Body of pancreas (tissue), 4 donors: ENCODE measurements at places on chromosomes 1 and 21. TPM values are rescaled to one million over a fixed set of nuclear protein-coding genes. Genes with fewer than 3 reads are reported as not detected.

- no peaks in the 10 kb centered on the region for H3K27me3 ChIP-seq
- no peak overlapping the region for H3K4me3 ChIP-seq
- no peaks in the 10 kb centered on the region for H3K36me3 ChIP-seq
- no peak for DNase-seq
These were observed 75.7 kb downstream of the ENAH start for GRCh38 chr1:225577241-225577640.

- peak; percentile 4 for DNase-seq
- H3K4me1 ChIP-seq = no peaks in the 10 kb centered on the region
- H3K4me3 ChIP-seq = no peak overlapping the region
- no peaks in the 10 kb centered on the region for H3K36me3 ChIP-seq
- H3K27ac ChIP-seq = no peak overlapping the region
These were observed 137.7 kb downstream of the COL11A1 start for GRCh38 chr1:102970496-102971078.

- H3K27me3 ChIP-seq = no peaks in the 10 kb centered on the region
- DNase-seq = peak; percentile 17
- no peak overlapping the region for H3K4me3 ChIP-seq
- no peaks in the 10 kb centered on the region for H3K36me3 ChIP-seq
- H3K27ac ChIP-seq = no peak overlapping the region
- no peaks in the 10 kb centered on the region for H3K4me1 ChIP-seq
These were observed 18.5 kb downstream of the PLA2G2D start for GRCh38 chr1:20100632-20101355.

- DNase-seq = peak; percentile 27
- H3K36me3 ChIP-seq = no peaks in the 10 kb centered on the region
- no peak overlapping the region for H3K4me3 ChIP-seq
- no peak overlapping the region for H3K27ac ChIP-seq
These were observed 9.0 kb downstream of the BCAR3 start for GRCh38 chr1:93672477-93673162.

- peaks cover 4% of the 10 kb centered on the region for H3K4me1 ChIP-seq
- DNase-seq = no peak
- no peak overlapping the region for H3K4me3 ChIP-seq
- peak overlapping the region; percentile 26 for H3K27ac ChIP-seq
- H3K36me3 ChIP-seq = no peaks in the 10 kb centered on the region
These were observed 93.6 kb downstream of the ZNF281 start for GRCh38 chr1:200316148-200316803.

DNA sequence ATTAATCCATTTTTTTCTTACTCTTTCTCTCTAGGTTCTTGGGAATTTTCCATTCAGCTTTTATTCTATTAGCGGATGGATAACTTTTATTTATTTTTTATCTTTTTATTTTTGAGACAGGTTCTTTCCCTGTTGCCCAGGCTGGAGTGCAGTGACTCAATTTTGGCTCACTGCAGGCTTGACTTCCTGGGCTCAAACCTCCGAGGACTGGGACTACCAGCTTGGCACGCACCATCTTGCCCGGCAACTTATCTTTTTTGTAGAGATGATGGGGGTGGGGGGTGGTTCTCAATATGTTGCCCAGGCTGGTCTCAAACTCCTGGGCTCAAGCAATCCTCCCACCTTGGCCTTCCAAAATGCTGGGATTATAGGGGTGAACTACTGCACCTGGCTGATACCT lies 36.1 kb upstream of the CHIT1 start:
- H3K27ac ChIP-seq = no peak overlapping the region
- H3K4me3 ChIP-seq = no peak overlapping the region
- no peak for DNase-seq

DNA sequence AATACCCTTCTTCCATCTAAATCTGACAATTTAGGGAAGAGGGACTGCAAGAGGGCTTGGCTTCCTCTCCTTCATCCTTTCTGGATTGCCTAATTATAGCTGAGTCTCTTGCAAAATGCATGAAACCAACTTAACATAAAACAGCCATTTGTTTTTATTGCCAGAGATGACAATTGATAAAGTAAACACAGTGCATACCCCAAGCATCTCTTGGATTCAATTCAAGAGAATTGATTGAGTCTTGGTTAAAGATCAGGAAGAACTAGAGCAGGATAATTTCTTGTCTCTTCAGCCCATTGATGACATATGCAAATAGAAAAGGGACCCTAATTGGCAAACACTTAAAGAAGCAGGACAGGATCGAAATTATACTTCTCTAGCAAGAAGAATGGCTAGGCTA lies 617.1 kb upstream of the PTBP2 start:
- DNase-seq = no peak
- H3K36me3 ChIP-seq = no peaks in the 10 kb centered on the region
- no peaks in the 10 kb centered on the region for H3K4me1 ChIP-seq
- no peak overlapping the region for H3K27ac ChIP-seq

DNA sequence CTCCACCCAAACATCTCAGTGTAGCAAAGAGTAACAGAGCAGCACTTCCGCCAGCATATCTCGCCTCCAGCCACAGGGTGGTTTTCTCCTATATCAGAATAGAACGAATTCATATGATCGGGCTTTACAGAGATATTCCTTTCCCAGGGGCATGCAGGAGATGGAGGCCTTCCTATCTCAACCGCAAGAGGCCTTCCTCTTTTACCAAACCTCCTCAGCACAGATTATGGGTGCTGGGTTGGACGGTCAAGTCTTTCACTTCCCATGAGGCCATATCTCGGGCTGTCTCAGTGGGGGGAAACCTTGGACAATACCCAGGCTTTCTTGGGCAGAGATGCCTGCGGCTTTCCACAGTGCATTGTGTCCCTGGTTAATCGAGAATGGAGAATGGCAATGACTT lies 65.8 kb downstream of the OVGP1 start:
- no peaks in the 10 kb centered on the region for H3K36me3 ChIP-seq
- H3K27me3 ChIP-seq = no peaks in the 10 kb centered on the region
- no peak overlapping the region for H3K27ac ChIP-seq

DNA sequence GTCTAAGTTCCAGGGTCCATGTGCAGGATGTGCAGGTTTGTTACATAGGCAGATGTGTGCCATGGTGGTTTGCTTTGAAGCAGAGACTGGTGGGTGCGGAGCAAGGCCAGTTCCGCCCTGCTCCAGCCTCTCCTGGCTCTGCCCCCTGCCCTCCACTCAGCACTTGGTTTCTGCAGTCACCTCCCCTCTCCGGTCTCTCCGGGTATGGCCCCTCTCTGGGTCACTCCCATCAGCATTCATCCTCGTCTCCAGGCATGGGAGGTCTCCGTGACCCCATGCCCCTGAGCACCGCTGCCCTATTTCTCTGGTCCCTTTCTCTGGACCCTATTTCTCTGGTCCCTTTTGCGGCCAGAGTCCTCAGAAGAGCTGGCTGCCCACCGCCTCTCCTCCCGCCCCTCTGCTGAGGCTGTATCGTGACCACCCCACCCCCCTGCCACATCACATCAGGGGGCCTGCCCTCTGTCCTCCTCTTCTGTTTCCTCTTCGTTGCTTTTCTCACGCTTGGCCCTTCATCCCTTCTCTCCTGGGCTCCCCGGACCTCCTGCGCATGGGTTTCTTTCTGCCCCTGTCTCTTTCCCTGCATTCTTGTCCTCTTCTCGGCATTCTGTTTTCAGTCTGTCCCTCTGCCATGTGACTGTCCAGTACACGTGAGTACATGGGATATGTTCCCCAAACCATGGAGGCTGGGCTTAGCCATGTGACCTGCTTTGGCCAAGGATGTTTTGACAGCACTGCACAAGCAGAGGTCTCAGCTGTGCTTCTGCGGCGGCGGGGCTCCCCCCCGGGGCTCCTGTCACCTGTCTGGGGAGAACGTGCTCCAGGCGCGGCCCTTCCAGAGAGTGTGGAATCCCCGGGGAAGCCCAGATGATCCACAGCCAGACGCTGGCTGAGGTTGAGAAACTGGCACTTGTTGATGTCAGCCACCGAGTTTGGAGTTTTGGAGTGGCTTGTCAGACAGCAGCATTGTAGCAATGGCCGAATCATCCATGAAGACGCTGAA lies 54.4 kb upstream of the C1orf174 start:
- no peak for DNase-seq
- no peaks in the 10 kb centered on the region for H3K4me1 ChIP-seq
- H3K27ac ChIP-seq = no peak overlapping the region
- no peak overlapping the region for H3K4me3 ChIP-seq
- no peaks in the 10 kb centered on the region for H3K27me3 ChIP-seq

- DNase-seq = peak; percentile 78
- peak overlapping the region; percentile 58 for H3K4me3 ChIP-seq
- H3K27me3 ChIP-seq = no peaks in the 10 kb centered on the region
- H3K36me3 ChIP-seq = no peaks in the 10 kb centered on the region
- peaks cover 43% of the 10 kb centered on the region for H3K4me1 ChIP-seq
These were observed 449 bp downstream of the EPS15 start for GRCh38 chr1:51518586-51519047.

- H3K27me3 ChIP-seq = no peaks in the 10 kb centered on the region
- no peak overlapping the region for H3K4me3 ChIP-seq
- H3K36me3 ChIP-seq = no peaks in the 10 kb centered on the region
- peaks cover 13% of the 10 kb centered on the region for H3K4me1 ChIP-seq
- H3K27ac ChIP-seq = no peak overlapping the region
These were observed 573.8 kb upstream of the NR5A2 start for GRCh38 chr1:199453723-199454122.

GRCh38 chr1:114988095-114988494 lies 41.5 kb upstream of the TSHB start:
- DNase-seq = no peak
- H3K27me3 ChIP-seq = no peaks in the 10 kb centered on the region

DNA sequence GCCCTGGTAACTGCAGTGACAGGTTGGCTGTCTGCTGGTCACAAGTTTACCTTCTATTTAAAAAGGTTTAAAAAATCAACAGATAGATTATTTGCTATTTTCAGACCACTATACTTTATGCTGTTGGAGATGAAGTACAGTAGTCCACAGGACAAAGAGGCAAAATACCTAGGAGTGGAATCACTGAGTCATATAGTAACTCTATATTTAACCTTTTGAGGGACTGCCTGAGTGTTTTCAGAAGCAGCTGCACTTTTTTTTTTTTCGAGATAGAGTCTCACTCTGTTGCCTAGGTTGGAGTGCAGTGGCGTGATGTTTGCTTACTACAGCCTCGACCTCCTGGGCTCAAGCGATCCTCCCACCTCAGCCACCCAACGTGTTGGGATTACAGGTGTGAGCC lies 11.7 kb downstream of the CNIH4 start:
- H3K4me3 ChIP-seq = no peak overlapping the region
- H3K36me3 ChIP-seq = peaks cover 7% of the 10 kb centered on the region
- no peaks in the 10 kb centered on the region for H3K27me3 ChIP-seq
- H3K4me1 ChIP-seq = no peaks in the 10 kb centered on the region

DNA sequence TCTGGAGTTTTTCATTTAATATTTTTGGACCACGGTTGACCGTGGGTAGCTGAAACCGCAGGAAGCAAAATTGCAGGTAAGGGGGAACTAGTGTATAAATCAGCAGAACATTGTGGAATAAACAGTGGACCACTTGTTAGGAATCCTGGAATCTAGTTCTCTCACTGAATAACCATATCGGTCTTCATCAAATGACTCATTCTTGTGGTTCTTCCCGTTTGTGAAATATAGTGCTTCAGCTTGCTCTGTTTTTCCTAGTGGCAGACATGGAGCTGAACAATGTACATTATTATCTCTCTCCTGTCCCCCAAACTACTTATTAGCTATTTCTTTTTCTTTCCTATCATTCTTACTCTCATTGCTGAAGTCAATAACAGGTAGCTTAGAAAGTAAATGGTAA lies 61.9 kb downstream of the HSPA13 start:
- DNase-seq = no peak
- no peak overlapping the region for H3K4me3 ChIP-seq
- no peaks in the 10 kb centered on the region for H3K27me3 ChIP-seq
- H3K27ac ChIP-seq = no peak overlapping the region
- no peaks in the 10 kb centered on the region for H3K36me3 ChIP-seq

GRCh38 chr1:93013145-93014065 lies 52.1 kb upstream of the DIPK1A start:
- no peak overlapping the region for H3K27ac ChIP-seq
- H3K27me3 ChIP-seq = no peaks in the 10 kb centered on the region
- H3K4me1 ChIP-seq = no peaks in the 10 kb centered on the region
- DNase-seq = no peak

DNA sequence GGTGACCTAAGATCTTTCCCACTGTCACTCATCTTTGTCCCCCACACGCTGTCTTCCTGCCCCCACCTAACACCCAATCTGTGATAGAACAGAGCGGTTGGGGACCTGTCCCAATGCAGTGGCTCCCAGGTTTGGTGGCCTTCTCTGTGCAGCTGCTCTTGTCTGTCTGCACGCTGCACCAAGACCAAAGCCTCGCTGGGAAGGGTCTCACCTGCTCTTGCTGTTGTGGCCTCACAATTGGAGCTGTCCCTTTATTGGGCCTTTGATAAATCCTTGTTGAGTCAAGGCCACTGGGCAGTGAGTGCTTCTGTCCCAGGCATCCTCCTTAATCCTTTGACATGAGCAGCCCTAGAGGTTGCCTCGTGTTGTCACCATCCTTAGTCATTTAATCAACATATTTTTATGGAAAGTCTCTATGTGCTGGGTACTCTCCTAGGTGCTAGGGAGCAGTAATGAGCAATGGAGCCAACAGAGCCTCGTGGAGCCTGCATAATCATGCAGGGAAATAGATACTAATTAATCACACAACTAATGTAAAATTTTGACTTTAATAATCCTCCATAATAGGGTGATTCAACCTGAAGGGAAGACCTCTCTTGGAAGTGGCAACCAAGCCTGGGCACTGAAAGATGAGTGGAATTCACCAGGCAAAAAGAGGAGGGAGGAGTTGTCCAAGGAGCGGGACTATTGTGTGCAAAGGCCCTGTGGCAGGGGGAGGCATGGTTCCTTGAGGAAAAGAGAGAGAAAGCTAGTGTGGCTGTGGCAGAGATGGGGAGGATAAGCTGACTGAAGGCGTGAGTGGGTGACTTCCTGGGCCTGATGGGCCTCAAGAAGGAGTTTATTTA lies 57.6 kb downstream of the MAN1C1 start:
- no peaks in the 10 kb centered on the region for H3K36me3 ChIP-seq
- H3K4me1 ChIP-seq = peaks cover 8% of the 10 kb centered on the region
- H3K27ac ChIP-seq = no peak overlapping the region
- H3K27me3 ChIP-seq = no peaks in the 10 kb centered on the region
- DNase-seq = no peak

- no peak overlapping the region for H3K27ac ChIP-seq
- no peaks in the 10 kb centered on the region for H3K36me3 ChIP-seq
- H3K4me3 ChIP-seq = no peak overlapping the region
These were observed 49.6 kb downstream of the ST6GALNAC3 start for GRCh38 chr1:76124196-76124595.

Gene NEGR1
- 6.3 TPM for total RNA-seq

Gene SPRR4
- total RNA-seq = not detected

Gene PPIAL4G
- total RNA-seq = not detected

Gene FALEC
- not detected for total RNA-seq

Gene KIAA0040
- total RNA-seq = 10.1 TPM

Gene OR2T11
- 0.26 TPM for total RNA-seq
